ENCODE measurements at places on chromosomes 11 and 22.

DNA sequence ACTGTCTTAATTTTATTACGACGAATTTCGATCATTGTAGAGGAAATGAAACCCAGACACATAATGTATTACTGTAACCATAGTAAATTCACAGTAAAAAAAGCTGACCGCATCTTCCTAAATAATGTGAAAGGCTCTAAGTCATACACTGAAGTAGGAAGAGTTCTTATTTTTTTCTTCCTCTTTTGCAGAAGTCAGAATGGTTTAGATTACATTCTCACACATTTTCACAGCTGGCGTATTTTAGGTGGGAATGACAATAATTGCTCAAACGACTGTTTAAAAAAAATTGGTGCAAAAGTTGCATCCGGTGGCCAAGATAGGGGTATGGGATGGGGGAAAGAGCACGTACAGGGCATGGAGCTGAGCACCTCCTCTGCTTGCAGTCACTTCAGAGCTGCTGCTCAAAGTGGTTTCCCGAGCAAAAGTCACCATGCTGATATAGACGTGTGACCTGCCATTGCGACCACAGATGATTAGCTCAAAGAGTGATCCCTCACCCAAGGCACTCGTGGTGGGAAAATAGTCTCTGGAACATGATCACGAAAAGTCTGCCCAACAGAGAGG lies 35.3 kb downstream of the MMP13 start:
- no peak for DNase-seq

DNA sequence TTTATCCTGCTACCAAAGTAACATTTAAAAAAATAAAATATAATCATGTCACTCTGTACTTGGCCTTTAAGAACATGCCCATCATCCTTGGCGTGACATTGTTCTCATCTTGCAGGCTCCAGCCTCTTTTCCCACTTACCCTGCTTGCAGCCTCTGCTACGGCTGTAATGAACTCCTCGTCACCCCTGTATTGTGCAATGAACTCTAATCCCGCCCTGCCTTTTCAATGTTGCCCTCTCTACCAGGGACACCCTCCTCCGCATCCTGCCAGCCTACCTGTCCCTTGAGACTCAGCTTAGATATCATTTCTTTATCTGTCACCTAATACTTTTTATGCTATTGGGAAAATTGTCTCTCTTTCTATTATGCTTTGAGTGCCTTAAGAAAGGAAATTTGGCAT lies 12.6 kb upstream of the MMP20 start:
- DNase-seq, result no peak

DNA sequence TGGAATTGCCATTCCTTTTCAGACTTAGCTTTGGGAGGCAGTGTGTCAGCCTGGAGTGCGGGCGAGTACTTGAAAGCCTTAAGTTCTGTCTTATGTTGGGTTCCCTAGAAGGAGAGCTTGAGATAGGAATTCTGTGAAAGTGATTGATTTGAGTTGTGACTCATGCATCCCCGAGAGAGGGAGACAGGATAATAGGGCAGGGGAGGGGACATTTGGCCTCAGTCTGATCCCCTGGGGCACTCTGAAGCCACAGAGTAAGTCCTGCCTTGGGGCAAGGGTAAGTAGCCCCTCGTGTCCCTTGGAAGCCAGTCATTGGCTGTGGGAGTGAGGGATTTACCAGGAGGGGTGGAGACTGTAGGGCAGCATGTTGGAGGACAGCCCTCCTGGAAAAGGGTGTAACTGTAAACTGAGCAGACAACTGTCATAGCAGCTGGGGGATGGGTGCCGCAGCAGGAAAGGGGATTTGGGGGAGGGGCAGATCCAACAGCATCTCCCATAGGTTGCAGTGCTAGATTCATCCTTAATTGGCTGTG lies 44.0 kb downstream of the KIAA1671 start:
- peak; percentile 87 for DNase-seq

- no peak for DNase-seq
Measured at GRCh38 chr11:95242091-95242844, 11.3 kb upstream of the SESN3 start.

GRCh38 chr11:95739108-95739938 lies 50.3 kb downstream of the FAM76B start:
- DNase-seq, result no peak

- DNase-seq, result no peak
Measured at GRCh38 chr22:38963872-38964271, 6.5 kb downstream of the APOBEC3A start.

GRCh38 chr11:115616971-115617370 lies 112.8 kb upstream of the CADM1 start:
- DNase-seq, result no peak
